ENCODE measurements at places on chromosomes 7 and 10. TPM values are rescaled to one million over a fixed set of nuclear protein-coding genes. Genes with fewer than 3 reads are reported as not detected.
A peak's percentile ranks its signal among the peaks of the same experiment; 100 is the strongest.

RSPH10B gene
- 1.0 TPM for total RNA-seq

SEC61A2 gene
- 12.3 TPM for total RNA-seq

NKX1-2 gene
- total RNA-seq, result not detected

SLC29A4 gene
- total RNA-seq, result 1.0 TPM

ITIH5 gene
- total RNA-seq, result 0.51 TPM

COBL gene
- total RNA-seq, result under 0.01 TPM

SH2D4B gene
- 0.34 TPM for total RNA-seq

HOXA9 gene
- 9.0 TPM for total RNA-seq

PNLIP gene
- total RNA-seq, result not detected

ELFN1 gene
- total RNA-seq, result 1.2 TPM

TAS2R5 gene
- total RNA-seq, result 0.47 TPM

GRID2IP gene
- not detected for total RNA-seq

FFAR4 gene
- not detected for total RNA-seq

DNA sequence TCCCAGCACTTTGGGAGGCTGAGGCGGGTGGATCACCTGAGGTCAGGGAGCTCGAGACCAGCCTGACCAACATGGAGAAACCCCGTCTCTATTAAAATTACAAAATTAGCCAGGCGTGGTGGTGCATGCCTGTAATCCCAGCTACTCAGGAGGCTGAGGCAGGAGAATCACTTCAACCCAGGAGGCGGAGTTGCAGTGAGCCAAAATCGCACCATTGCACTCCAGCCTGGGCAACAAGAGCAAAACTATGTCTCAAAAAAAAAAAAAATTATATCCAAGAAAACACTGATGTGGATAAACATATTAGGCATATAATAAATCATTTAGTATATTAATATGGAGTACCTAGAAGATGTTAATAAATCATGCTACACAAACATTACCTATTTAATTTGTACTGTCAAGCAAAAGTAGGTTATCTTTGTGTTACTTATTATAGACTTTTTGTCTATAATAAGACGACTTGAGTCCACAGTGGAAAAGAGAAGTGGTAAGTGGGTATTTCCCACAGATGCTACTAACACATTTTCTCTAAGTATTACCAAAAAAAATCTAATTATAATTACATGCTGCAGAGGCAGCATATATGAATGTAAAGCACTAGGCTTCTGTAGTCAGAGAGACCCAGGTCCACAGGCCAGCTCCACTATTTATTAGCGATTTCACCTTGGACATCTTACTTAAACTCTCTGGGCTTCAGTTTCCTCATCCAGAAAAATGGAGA lies 34.5 kb downstream of the DNMBP start:
- no peak for DNase-seq

- no peak for DNase-seq
Measured at GRCh38 chr7:80466636-80467035, 45.2 kb downstream of the GNAT3 start.

- peak; percentile 33 for DNase-seq
Measured at GRCh38 chr10:23439452-23439960, 631 bp downstream of the OTUD1 start.

DNA sequence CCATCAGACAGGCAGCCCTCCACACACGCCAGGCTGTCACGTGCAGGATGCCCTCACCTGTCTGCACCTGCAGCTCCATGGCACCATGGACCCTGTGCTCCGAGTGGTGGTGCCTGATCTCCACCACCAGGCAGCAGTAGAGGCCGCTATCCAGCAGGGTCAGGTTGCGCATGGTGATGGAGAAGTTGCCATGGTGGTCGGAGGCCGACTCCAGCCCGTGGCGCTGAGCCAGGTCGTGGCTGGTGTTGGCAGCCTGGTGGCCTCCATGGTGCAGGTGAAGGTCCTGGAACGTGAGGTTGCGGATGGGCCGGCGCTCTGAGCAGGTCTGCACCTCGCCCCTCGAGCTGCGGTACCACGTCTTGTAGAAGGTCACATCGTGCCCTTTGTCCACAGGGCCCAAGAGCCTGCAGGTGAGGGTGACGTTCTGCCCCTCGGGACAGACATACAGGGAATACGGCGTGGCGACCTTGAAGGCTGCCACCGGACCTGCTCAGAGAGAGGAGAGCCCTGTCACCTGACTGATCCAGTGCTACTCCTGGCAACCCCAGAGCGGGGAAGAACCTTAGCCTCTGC lies 11.7 kb downstream of the VSIR start:
- DNase-seq, result no peak

DNA sequence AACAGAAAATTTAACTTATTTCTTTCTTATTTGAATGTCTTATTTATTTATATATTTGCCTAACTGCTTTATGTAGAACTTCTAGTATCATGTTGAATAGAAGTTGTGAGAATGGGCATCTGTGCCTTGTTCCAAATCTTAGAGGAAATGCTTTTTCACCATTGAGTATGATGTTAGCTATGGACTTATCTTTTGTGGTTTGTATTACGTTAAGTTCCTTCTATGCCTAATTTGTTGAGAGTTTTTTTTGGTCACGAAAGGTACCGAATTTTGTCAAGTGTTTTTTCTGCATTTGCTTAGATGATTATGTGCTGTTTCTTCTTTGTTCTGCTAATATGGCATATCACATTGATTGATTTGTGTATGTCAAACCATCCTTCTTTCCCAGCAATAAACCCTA lies 161.0 kb upstream of the TRIM24 start:
- no peak for DNase-seq

DNA sequence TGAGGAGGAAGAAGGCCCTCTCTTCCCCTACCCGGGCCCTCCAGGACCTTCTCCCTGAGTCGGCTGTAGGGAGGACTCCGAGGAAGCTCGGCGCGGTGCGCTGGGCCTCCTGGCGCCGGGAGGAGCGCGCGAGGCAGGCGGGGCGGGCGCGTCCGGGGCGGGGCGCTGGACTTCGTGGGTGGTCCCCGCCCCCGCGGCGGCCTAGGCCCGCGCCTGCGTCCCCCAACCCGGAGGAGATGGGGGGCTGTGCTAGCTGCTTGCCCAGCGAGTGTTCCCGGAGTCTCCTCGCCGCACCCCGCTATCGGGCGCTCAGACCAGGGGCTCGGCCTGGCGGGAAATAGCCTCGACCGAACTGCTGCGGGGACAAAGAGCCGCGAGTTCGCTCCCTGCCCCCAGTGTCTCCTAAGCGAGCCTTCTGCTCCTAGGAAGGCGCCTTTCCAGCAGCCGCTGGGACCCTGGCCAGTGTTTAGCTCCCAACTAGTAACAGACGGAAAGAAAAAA lies 19.2 kb upstream of the SMO start:
- peak; percentile 37 for DNase-seq

DNA sequence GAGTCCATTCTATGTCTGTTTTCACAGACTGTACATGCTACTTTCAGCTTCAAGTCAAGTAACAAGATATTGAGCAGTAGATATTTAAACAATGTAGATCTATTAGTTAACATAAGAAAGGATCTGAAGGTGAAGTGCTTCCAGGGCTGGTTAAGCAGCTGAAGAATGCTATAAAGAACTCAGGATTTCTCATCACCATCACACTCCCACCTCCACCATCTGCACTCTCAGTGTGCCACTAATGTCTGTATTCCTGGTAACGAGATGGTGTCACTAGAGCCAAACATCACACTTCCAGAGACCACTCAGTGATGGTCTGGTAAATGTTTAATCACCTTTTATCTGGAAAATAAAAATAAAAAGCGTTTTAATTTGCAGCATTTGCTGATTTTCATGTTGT lies 224.0 kb upstream of the FERD3L start:
- no peak for DNase-seq

DNA sequence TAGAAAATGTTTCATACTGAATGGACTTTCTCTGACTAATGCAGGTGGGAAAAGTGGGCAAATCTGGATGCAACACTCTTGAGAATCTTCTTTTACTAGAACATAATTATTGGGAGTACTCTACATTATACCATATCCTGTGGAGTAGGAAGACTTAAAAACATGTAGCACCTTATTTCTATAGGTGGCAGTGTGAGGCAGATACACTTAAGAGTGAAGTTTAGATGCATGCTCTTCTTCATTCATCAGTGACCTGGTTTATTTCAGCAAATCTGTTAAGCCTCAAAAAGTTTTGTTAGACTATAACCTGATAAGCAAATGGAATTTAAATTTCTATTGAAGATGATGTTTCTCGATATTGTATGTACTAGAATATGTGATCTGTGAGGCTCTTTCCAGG lies 1087.1 kb upstream of the LRRN3 start:
- no peak for DNase-seq

DNA sequence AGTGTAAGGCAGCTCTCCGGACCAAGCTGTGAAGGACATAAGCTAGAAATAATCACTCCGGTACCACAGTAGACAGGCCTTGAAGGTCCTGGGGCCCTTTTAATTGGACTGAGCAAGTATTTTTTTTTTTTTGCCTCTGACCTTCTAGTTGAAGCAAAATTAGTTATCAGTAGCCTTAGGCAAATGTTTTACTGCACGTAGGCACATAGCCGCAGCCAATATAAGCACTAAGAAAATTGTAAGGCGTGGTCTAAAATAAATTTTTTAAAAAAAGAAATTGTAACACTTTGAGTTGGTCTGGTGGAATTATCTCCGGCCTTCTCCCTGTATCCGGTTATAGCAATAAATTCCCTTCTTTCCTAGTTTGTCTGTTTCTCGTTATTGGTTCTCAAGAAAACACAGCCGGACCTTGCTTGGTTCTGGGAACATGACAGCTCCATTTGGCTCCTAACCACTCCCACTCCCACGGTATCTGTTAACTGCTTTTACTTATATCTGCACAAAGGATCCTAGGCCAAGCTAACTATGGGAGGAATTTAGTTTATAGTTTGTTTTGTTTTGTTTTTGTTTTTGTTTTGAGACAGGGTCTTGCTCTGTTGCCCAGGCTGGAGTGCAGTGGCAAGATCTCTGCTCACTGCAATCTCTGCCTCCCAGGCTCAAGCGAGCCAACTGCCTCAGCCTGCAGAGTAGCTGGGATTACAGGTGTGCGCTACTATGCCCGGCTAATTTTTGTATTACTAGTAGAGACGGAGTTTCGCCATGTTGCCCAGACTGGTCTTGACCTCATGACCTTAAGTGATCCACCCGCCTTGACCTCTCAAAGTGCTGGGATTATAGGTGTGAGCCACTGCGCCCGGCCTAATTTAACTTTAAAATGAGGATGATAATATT lies 124.4 kb upstream of the KIF5B start:
- DNase-seq, result no peak

- no peak for DNase-seq
Measured at GRCh38 chr7:68484731-68485130, 1113.5 kb upstream of the AUTS2 start.

DNA sequence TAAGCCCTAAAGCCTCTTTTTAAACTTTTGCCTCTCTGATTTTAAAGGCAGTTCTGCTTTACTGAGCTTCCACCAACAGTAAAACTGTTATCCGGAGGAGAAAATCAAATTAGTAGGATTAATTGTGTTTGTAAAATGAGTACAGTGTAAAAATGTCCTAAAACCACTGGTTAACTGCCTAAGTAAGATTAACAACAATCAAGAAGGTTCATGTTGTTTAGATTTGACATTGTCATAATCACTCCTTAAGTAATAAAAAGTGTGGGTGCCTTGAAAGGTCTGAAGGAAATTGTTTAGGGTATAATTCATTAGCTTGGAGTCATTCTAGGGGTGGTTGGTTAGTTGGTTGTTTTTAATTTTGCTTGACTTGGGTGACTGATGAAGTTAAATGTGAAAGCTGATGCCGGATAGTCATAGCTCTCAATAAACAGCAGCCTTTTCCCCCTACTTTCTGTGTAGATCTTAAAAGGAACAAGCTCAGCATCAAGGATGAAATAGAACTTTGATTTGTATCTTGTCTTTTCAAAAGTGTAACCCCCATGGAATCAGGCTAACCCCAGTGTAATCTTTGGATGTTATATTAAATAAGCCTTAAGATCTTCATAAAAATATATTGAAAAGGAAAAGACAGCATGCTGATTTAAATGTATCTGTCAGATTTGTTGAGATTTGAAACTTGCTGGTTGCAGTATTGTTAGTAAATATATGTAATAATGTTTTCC lies 148.3 kb downstream of the ARID5B start:
- peak; percentile 47 for DNase-seq

DNA sequence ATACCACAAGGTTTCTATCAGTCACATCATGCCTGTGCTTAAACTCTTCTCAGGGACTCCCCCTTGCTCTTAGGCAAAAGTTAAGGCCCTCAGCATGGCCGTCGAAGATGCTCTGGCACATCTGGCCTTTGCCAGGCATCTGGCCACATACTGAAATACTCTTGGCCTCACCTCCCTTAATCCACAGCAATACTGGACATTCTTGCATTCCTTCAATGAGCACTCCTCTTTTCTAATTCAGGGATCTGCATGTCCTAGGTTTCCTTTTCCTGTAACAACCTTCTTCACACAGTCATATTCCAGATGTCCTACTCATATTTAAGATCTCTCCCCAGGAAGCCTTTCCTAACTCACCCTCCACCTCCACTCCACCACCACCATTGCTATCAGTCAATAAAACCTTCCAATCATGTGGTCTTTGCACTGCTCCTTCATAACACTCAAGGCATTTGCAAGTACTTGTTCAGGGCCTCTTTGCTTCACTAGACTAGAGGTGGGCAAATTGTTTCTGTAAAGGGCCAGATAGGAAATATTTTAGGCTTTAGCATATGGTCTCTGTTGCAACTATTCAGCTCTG lies 216.6 kb downstream of the KCNMA1 start:
- no peak for DNase-seq

GRCh38 chr10:75611993-75612372 lies 180.6 kb downstream of the LRMDA start:
- DNase-seq, result no peak

- DNase-seq, result peak; percentile 51
Measured at GRCh38 chr7:149670288-149670687, 103.1 kb downstream of the ZNF467 start.

- peak; percentile 75 for DNase-seq
Measured at GRCh38 chr10:78754269-78755062, 314.3 kb upstream of the ZMIZ1 start.

DNA sequence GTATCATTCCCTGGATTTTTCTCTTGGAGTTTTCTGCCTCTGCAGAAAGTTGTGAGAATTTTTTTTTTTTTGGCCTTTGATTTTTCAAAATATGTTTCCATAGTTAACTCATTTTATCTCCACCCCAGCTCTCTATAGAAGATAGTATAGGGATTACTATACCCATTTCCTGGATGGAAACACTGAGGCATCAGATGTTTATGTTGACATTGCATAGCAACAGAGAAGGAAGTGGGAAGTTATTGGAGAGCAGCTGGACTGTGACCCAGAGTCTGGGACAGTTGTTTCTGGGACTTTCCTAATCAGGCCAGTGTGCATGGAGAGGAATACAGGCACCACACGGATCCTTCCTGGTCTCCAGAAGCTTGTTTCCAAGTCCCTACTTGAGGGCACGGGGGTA lies 158.0 kb downstream of the CDH23 start:
- peak; percentile 37 for DNase-seq

DNA sequence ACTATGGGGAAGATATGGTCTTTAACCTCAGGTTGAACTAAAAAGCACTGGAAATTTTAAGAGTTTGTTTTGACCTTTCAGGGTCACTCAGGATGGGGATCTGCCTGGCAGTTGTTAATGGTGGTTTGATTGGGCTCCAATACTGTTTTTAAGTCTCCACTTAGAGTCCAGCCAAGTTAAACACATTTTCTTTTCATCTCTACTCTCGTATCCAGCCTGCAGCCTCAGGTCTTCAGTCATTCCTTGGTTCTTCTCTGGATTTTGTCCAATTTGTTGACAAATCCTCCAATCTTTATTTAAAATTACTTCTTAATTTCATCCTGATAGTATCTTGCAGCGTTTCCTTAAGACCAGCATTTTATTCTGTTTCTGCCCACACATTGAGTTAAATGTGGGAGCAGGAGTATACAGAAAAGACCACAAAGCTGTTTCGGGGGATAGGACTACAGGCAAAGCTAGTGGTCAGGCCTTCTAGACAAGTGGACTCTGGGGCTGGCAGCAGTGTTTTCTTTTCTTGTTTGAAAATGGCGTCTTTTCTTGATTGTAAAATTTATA lies 133.2 kb upstream of the INHBA start:
- DNase-seq, result no peak

Measured in dermis blood vessel endothelial cell (primary cell).